ENCODE measurements at places on chromosomes 16 and 17.

- no peak for DNase-seq
Observed at GRCh38 chr16:2531371-2531695, at the start of gene CEMP1. Gene CEMP1 (minus strand): TSS chr16:2531408. CDS start chr16:2531073, 335 bp downstream.

GRCh38 chr17:42681976-42682721 lies at the start of gene CNTNAP1:
Gene CNTNAP1 (plus strand): TSS chr17:42682531. CDS start chr17:42682830, 299 bp downstream.
- DNase-seq = no peak

DNA sequence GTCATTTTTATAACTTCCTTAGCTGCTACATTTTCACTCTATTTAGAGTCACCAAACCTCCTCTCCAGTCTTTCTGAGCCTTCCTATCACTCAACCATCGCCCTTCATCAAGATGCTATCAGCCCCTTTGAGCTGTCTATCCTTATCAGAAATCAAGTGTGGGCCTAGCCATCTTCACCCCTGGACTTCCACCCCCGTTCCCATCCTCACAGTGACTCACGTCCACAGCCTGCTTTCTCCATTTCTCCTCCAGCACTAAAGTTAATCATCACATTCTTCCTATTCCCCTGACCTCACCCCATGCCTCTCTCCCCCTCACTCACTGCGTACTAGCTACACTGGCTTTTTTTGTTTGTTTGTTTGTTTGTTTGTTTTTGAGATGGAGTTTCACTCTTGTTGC lies 2.4 kb upstream of the TEKT3 start:
- no peak for DNase-seq

- DNase-seq = peak; percentile 19
Observed at GRCh38 chr17:2238432-2239169, 65.0 kb downstream of the SMG6 start.

- no peak for DNase-seq
Observed at GRCh38 chr17:79632432-79632735, 21.5 kb upstream of the RBFOX3 start.

- DNase-seq = no peak
Observed at GRCh38 chr16:11296706-11297491, 15.8 kb upstream of the PRM1 start.

GRCh38 chr17:40319651-40320540 lies 10.9 kb downstream of the RARA start:
- DNase-seq = no peak

DNA sequence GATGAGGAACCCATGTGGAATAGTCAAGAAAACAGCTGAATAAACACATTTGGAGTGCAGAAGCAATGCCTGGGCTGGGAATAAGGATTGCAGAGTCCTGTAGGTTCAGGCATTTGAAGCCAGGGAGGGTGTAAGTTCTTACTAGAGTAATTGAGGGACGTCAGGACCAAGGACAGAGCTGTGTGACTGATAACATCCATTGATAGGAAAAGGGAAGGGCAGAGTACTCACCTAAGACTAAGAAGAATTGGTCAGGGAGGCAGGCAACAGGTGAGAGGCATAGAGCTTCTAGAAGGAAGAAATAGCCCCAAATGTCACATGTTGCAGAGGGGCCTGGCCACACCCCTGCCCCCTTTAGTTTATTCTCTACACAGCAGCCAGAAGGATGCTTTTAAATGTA lies 79.8 kb upstream of the TMEM132E start:
- no peak for DNase-seq

GRCh38 chr17:11638700-11639265 lies 40.5 kb downstream of the DNAH9 start:
- DNase-seq = no peak

- no peak for DNase-seq
Observed at GRCh38 chr16:80570106-80570478, 29.3 kb downstream of the DYNLRB2 start.

DNA sequence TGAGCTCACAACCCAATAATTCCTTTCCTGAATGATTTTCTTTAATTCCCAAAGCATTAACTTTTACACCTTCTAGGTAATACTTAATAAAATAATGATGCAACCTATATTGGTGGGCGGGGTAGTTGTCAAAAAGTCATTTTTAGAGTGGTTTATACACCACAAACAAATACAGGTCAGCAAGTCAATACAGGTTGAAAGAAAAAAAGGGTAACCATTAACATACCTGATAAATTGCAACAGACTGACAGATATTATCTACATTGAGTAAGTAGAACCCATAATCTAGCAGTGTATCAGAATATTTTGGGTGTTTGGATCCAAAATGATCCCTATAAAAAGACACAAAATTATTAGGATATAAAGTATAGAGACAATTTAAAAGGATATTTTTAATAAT lies 39.3 kb downstream of the CHCT1 start:
- no peak for DNase-seq

- no peak for DNase-seq
Observed at GRCh38 chr16:27235938-27236245, 32.6 kb downstream of the KDM8 start.

GRCh38 chr17:34926661-34927060 lies 34.6 kb downstream of the CCT6B start:
- no peak for DNase-seq

GRCh38 chr16:626787-627453 lies 3.9 kb upstream of the WFIKKN1 start:
- DNase-seq = no peak

- DNase-seq = no peak
Observed at GRCh38 chr17:7882629-7883028, 6.0 kb upstream of the CHD3 start.

DNA sequence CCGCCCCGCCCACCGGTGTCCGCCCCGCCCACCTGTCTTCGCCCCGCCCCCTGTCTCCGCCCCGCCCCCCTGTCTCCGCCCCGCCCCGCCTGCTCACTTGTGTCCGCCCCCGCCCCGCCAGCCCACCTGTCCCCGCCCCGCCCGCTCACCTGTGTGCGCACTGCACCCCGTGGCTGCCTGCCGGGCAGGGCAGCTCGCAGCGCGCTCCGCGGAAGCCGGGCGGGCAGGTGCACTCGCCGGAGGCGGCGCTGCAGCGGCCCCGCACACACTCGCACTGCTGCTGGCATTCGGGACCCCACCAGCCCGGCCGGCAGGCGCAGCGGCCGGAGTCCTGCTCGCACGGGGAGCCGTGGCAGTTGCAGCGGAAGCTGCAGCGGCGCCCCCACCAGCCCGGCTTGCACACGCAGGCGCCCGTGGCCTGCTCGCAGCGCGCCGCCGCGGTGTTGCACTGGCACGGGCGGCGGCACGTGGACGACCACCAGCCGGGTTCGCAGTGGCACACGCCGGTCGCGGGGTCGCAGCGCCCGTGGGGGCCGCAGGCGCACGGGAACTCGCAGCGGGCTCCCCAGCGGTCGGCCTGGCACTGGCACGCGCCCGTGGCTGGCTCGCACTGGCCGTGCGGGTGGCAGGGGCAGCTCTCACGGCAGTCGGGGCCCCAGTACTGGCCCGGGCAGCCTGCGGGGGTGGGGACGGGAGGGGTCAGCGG lies 2.1 kb downstream of the SCARF1 start:
- DNase-seq = no peak

DNA sequence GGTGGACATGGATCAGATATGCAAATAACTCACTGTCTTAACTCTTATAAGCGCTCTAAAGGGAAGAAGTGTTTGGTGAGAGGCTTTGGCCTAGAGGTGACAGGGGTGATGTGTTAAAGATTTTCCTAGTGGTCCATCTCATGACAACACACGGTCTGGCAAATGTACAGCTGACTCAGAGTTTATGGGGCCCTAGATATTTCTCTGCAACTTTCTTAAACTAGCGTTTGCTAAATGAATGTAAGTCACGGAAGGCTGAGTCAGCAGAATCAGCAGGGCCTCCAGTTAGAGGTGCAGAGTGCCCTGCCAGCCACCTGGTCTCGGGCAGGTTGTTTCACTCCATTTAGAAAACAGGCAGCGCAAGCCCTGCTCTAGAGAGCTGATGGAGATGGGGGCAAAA lies 40.1 kb downstream of the CLEC16A start:
- no peak for DNase-seq

- DNase-seq = no peak
Observed at GRCh38 chr17:46977348-46977747, 1.7 kb downstream of the RPRML start.

DNA sequence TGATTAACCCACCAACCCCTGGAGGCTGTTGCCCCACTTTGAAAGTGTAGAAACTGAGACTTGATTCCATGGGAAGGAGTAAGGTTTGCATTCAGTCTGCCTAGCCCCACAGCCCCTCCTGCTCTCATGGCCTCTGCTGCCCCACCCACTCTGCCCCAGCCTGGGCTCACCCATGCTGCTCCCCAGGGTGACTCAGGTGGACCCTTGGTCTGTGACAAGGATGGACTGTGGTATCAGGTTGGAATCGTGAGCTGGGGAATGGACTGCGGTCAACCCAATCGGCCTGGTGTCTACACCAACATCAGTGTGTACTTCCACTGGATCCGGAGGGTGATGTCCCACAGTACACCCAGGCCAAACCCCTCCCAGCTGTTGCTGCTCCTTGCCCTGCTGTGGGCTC lies 6.5 kb downstream of the PRSS41 start:
- no peak for DNase-seq
